ENCODE measurements at places on chromosomes 2 and 18.

DNA sequence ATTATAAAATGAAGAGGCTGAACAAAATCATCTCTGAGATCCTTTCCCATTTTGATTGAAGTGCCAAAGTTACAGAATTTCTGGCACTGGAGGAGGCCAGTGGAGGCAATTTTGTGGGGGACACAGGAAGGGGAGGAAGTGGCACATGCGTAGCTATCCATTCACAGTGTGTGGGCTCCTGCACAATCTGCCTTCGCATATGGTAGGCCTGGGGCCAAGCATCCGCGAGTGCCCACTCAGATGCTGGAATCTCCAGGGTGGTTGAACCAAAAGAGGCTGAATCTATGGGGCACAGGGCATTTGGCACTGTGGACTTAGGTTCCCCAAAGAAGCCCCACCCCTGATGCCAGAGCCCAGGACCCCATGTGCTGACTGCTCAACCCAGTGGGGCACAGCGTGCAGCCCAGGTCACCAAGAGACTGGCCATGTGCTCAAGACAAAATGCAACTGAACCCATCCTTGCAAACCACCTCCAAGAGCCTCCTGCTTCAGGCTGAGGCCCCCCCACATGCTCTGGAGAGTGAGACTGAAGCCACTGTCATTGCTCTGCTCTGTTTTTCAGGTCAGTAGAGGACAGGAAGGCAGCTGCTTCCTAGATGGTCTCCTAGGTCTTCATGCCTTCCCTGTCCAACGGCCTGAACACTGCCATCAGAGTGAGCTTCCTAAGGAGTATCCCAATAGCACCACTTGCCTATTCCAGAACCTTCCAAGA lies 28.5 kb downstream of the ST8SIA5 start:
- no peak for DNase-seq

GRCh38 chr2:48129293-48129950 lies 223.1 kb upstream of the FBXO11 start:
- DNase-seq: no peak

- no peak for DNase-seq
These were observed 61.2 kb downstream of the MALT1 start for GRCh38 chr18:58732471-58732870.

GRCh38 chr2:119827866-119828507 lies 68.3 kb downstream of the PTPN4 start:
- DNase-seq: no peak

DNA sequence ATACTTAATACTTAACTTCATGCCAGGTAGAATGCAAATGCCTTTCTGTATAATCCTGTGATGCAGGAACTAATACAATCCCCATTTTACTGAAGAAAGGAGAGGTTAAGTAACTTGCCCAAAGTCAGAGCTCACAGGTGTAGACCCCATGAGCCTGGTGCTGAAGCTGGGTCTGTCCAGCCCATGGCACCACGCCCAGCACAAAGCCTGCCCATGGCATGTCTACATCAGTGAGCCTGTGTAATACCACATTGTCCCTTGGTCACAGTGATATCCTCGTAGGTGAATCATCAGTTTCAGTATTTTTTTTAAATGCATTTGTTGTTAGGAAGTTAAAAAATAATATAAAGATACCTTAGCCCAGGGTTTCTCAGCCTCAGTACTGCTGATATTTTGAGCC lies 69.9 kb upstream of the MCFD2 start:
- DNase-seq: no peak

GRCh38 chr2:227161947-227162346 lies 2.1 kb downstream of the COL4A4 start:
- no peak for DNase-seq

- no peak for DNase-seq
These were observed 98.2 kb upstream of the MAPRE2 start for GRCh38 chr18:34942975-34943374.

DNA sequence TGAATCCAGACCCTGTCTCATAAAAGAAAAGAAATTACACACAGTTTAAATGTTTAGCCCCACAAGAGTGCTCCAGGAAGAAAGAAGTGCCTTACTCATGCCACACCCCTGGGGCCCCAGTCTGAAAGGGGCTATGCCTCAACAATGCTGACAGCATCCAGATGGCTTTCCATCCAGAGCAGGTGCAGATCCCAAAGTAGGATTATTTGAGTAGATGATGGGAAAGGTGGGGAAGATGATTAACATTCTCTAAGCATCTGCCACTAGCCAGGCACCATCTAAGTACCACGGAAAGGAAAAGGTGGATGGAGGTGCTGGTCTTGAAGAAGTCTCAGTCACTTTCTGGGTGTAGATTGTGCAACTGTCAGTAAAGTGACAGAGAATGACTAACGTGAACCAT lies 16.3 kb downstream of the DPYSL5 start:
- DNase-seq: no peak

DNA sequence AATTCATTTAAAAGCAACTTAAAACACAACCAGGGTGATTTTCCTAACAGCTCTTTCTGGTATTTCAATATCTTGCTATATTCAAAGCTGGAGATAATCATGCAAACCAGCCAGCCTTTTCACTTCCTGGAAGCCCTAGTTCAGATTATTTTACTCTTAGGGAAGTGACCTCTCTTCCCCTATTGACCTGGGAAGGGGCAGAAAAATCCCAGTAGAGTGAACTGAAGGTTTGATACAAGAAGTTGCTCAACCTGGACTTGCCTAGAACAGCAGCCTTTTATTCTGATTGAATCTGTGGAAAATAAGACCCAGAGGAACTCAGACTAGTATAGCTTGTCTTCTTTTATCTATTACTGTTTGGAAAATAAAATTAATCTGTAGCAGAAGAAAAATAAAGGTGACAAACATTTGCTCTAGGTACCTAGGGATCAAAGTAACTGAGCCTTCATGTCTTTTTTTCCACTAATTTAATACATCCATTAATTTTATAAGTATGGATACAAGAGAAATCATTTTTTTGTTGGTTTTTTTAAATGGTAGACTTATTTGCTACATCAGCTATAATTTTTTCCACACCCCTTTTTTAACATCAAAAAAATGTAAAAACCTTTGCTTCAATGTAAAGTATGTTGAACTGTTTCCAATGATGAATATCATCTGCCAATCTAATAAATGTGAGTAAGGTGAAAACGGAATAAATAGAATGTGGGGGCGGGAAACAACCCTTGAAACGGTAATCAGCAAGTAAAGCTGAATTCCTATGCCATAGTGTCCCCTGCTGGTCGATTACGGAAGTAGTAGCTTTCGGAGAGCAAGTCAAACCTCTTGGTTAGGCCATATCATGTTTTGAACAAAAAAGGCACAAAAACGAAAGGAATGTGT lies 629.9 kb downstream of the NRXN1 start:
- DNase-seq: no peak

- no peak for DNase-seq
These were observed 105.4 kb upstream of the LGALSL start for GRCh38 chr2:64348386-64349130.

DNA sequence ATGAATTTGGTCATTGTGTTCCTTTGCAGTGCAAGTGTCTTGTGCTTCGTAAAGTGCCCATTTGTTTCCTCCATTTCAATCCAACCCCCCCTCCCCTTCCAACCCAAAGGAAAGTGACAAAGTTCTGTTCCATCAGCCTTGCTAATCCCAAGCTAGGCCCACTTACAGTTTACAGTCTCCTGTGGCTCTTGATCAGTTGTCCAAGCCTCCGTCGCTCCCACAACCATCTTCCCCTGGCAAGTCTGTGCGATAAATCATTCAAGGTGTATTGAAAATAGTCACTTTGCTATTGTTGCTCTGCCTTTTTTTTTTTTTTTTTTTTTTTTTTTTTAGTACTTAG lies 6.5 kb downstream of the POU3F3 start:
- no peak for DNase-seq

- DNase-seq: no peak
These were observed 35.4 kb upstream of the DNER start for GRCh38 chr2:229749779-229750178.

GRCh38 chr2:21676676-21677075 lies 552.9 kb downstream of the TDRD15 start:
- DNase-seq: no peak

- no peak for DNase-seq
These were observed 157.0 kb downstream of the EML6 start for GRCh38 chr2:54880428-54880827.

- no peak for DNase-seq
These were observed 10.2 kb downstream of the GPAT2 start for GRCh38 chr2:96024336-96025193.

GRCh38 chr18:22065311-22065710 lies 104.1 kb upstream of the GATA6 start:
- DNase-seq: no peak

- no peak for DNase-seq
These were observed 37.9 kb upstream of the GPC1 start for GRCh38 chr2:240397542-240397916.

DNA sequence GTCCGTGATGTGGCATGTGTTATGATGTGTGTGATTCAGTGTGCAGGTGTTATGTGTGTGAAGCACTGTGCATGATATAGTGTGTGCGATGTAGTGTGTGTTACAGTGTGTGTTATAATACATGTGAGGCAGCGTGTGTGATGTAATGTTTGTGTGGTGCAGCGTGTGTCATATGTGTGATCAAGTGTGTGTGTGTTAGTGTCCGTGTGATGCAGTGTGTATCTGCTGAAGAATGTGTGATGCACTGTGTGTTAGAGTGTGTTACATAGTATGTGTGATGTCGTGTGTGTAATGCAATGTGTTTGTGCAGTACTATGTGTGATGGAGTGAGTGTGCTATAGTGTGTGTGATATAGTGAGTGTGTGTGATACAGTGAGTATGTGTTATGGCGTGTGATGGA lies 182.8 kb upstream of the SOX11 start:
- no peak for DNase-seq

DNA sequence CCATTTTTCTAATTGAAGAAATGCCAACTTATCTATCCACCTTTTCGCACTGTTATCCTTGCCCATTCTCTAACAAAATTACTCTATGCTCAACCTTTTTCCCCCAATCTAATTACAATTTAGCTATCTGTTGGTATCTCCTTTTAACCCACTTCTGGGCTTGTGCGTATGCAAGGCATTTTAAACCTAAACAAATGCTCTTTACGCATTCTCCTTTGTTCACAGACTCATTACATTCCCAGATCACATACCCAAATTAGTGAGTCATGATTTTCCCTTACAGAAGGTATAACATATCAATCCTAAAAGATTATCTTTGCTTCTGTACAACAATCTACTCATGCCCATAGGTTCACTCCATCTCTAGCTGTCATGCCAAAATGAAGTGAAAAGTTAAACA lies 71.7 kb upstream of the LYPD1 start:
- no peak for DNase-seq

- DNase-seq: no peak
These were observed 26.8 kb downstream of the SLC30A6 start for GRCh38 chr2:32192418-32192817.

DNA sequence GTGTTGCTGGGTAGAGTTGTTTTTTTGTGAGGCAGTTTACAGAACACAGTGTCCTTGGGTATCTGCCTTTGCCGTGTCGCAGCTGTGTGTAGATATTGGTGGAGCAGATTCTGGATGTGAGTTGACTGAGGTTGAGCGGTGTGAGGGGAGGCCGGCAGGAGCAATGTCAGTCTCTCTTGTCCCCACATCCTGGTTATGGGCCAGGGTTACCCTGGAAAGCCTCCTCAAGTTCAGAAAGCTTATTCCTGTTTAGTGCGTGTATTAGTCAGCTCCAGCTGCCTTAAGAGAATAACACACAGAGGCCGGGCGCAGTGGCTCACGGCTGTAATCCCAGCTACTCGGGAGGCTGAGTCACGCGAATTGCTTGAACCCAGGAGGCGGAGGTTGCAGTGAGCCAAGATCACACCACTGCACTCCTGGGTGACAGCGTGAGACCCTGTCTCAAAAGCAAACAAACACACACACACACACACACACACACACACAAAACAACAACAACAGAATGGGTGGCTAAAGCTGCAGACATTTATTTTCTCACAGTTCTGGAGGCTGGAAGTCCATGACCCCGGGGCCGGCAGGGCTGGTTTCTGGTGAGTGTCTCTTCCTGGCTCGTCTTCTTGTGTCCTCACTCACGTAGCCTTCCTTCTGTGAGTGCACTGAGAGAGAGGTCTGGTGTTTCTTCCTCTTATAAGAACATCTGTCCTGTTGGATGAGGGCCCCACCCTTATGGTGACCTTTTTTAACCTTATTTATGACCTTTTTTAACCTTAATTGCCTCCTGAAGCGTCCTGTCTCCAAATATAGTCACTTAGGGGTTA lies 5.1 kb downstream of the NCK2 start:
- no peak for DNase-seq

GRCh38 chr2:181648478-181649155 lies 8.3 kb downstream of the CERKL start:
- no peak for DNase-seq

DNA sequence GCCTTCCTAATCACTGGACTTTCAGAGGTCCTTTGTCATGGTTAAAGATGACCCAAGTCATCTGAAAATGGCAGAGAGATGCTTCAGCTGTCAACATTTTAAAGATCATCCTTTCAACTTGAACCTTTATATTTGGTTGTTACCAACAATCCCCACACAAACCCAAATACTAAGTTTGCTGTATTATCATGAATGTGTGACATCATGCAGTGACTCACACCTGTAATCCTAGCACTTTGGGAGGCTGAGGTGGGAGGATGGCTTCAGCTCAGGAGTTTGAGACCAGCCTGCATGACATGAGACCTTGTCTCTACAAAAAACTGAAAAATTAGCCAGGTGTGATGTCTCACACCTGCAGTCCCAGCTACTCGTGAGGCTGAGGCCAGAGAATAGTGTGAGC lies 55.2 kb upstream of the NRP2 start:
- DNase-seq: no peak

DNA sequence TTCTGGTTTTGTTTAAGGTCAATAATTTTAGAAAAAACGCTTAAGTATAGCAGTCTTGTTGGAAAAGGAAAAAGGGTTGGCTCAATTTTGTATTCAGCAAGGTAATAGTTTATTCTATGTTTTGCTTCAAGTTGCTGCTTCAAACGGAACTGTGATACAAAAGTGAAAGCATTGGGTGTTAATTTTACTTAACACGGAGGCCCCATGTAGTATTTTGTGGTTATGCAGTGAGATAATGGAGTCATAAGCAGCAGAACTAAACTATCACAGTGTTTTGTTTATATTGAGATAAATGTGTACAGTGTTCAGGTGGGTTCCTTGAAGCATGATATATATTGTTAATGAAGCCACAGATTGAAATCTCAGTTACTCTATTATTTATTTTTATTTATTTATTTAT lies 67.0 kb upstream of the LYPD6B start:
- no peak for DNase-seq

DNA sequence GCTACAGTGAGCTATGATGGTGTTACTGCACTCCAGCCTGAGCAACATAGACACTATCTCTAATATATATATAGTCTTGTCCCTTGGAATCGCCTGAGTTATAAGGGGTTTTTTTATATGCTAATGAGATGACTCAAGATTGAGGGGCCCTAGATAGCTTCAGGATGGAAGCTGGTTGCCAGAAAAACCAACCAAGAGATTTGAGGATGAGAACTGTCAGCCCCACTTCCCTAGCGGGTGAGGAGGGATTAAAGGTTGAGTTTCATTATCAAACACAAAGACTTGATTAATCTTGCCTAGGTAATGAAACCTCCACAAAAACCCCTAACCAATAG lies 12.6 kb upstream of the GALM start:
- no peak for DNase-seq

- DNase-seq: no peak
These were observed 1374.5 kb upstream of the NXPH2 start for GRCh38 chr2:140154706-140155105.
